ENCODE measurements at places on chromosomes 6 and 20. TPM values are rescaled to one million over a fixed set of nuclear protein-coding genes. Genes with fewer than 3 reads are reported as not detected.

DNA sequence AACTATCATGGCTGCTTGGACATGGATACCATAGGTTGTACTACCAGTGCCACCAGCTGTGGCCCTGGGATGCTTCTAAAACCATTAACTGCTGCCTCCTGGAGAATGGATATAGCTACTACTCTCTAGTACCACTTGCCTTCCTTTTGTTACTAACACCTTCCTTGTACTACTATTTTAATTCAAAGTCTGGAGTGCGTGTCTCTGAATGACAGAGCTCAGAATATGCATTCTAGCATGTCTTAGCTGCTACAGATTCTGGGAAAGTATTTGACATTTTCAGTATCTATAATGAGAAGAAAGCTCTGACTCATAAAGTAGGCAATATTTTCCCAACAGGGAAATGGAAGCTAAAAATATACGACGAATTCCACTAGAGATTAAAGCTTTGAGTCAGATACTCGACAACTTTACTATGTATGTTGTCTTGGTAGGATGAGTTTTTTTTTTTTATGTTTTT lies 112.3 kb downstream of the PFDN4 start:
- H3K27me3 ChIP-seq: no peaks in the 10 kb centered on the region
- no peak for DNase-seq
- no peak overlapping the region for H3K27ac ChIP-seq
- H3K36me3 ChIP-seq: no peaks in the 10 kb centered on the region

DNA sequence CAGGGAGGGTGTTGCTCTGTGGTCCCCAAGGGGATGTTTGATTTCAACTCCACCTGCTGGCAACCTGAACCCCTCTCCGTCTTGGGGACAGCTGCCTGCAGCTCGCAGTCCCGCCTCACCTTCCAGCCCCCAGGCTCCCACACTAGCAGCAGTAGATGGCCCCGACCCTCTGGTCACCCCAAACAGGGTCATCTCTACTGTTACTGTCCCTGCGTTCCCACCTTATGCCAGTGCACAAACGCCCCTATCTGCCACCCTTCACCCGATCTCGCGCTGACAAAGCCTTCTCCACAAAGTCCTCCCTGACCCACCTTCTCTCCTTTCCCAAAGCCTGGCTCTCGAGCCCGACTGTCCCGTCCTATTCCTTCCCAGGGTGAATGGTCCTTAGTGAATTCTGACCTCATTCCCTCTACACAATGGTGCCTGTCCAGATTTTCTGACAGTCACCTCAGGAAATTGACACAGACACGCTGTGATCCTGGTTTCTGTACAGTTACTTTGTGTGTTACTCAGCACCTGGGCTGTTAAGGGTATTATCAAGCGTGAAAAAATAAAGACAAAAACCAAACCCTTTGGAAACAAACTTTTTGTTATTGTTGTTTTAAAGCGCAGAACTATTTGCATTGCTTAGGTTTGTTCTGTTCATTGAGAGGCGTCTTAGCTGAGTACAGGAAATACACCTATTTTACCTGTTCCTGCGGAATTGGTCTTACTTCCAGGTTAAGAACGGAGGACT lies 728 bp downstream of the FUT9 start:
- no peaks in the 10 kb centered on the region for H3K27me3 ChIP-seq
- H3K27ac ChIP-seq: no peak overlapping the region
- H3K4me3 ChIP-seq: no peak overlapping the region

The SMIM26 gene
- total RNA-seq: 47.1 TPM

The MOXD1 gene
- total RNA-seq: not detected

The BEND6 gene
- not detected for total RNA-seq

The SEC23B gene
- total RNA-seq: 105 TPM

The IYD gene
- total RNA-seq: not detected

GRCh38 chr6:8027965-8028651 lies 36.1 kb downstream of the BLOC1S5 start:
- H3K4me3 ChIP-seq: no peak overlapping the region
- no peaks in the 10 kb centered on the region for H3K4me1 ChIP-seq
- H3K27me3 ChIP-seq: no peaks in the 10 kb centered on the region
- DNase-seq: no peak
- no peak overlapping the region for H3K27ac ChIP-seq

DNA sequence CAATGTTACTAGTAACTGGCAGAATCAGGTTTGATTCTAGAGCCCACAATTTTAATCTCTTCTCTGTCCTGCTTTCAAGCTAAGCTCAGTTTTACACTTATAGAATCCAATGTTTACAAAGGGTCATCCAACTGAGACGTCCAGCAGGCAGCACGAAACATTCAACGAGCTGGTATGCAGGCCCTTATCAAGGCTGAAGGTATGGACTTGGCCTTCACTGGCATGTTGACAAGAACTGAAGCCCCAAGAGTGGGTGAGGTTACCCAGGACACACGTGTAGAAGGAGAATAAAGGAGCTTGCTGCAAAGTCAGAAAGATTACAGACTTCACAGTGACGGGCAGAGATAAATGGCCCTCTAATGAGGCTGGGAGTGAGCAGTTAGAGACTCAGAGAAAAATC lies 187.4 kb downstream of the KIF16B start:
- no peak overlapping the region for H3K27ac ChIP-seq
- no peak overlapping the region for H3K4me3 ChIP-seq
- no peaks in the 10 kb centered on the region for H3K27me3 ChIP-seq
- no peaks in the 10 kb centered on the region for H3K36me3 ChIP-seq
- no peaks in the 10 kb centered on the region for H3K4me1 ChIP-seq
- DNase-seq: no peak

DNA sequence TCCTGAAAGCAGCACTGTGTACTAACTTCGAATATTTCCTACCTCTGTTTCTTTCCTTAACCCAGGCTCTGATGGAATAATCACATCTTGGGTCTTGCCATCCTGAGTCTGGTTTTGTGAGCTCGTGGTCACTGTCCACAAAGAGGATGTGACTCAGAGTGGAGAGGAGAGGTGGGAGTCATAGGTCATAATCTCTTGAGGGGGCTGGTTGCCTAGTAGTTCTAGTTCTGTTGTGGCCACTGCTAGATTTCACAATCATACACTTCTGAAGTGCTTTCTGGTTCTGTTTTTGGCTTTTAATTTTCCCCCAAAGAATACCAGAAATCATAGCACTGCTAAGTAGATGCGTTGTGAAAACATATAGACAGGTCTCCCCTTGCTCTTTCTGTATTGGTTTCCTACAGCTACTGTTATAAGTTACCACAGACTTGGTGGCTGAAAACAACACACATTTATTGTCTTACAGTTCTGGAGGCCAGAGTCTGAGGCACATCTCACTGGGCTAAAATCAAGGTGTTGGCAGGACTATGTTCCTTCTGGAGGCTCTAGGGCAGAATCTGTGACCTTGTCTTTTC lies 102.8 kb downstream of the NRSN1 start:
- no peak overlapping the region for H3K27ac ChIP-seq
- H3K27me3 ChIP-seq: no peaks in the 10 kb centered on the region
- no peaks in the 10 kb centered on the region for H3K36me3 ChIP-seq
- DNase-seq: no peak
- H3K4me3 ChIP-seq: no peak overlapping the region

- no peaks in the 10 kb centered on the region for H3K36me3 ChIP-seq
Measured at GRCh38 chr6:1858196-1858595, 248.5 kb downstream of the FOXC1 start.

The PRDM13 gene
- 0.07 TPM for total RNA-seq
